ENCODE measurements at places on chromosomes 2 and 18.

GRCh38 chr2:231856959-231857358 is 69.2 kb downstream of the NPPC start:
- DNase-seq = no peak

DNA sequence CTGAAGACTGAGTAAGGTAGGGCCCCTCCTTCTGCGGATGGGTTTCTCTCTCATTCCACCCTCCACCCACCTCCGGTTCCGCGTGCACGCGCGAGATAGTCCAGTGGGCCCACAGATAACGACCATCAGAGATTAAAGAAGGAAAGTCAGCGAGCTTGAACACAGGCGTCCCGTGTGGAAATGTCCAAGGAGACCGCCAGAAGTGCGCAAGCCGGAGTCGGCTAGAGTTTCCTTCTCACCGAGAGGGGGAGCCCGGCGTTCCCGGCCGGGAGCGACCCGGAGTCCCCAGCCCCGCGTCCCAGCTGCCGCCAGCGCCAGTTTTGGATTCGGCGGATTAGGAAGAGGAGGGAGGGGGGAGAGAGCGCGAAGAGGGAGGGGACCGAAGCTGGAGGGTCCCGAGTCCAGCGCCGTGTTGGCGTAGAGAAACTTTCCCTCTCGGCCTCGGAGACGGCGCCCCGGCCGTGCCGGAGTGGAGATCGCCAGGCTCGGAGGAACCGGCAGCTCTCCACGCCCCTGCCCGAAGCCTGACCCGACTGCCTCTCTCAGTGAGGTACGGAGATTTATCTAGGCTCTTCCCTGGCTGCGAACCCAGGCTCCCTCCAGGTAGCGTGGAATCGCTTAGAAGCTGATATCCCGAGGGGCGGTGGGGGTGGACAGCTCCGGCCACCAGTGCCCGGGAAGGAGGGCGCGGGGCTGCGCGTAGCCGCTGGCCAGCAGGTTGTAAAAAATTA is at the start of gene GULP1:
Gene GULP1 (plus strand): TSS at position 258 of the 731 bp plus-strand sequence. CDS start 185,829 bp downstream, outside the sequence.
- peak; percentile 50 for DNase-seq

- no peak for DNase-seq
Measured at GRCh38 chr2:37267685-37268084, 36.2 kb downstream of the NDUFAF7 start.

DNA sequence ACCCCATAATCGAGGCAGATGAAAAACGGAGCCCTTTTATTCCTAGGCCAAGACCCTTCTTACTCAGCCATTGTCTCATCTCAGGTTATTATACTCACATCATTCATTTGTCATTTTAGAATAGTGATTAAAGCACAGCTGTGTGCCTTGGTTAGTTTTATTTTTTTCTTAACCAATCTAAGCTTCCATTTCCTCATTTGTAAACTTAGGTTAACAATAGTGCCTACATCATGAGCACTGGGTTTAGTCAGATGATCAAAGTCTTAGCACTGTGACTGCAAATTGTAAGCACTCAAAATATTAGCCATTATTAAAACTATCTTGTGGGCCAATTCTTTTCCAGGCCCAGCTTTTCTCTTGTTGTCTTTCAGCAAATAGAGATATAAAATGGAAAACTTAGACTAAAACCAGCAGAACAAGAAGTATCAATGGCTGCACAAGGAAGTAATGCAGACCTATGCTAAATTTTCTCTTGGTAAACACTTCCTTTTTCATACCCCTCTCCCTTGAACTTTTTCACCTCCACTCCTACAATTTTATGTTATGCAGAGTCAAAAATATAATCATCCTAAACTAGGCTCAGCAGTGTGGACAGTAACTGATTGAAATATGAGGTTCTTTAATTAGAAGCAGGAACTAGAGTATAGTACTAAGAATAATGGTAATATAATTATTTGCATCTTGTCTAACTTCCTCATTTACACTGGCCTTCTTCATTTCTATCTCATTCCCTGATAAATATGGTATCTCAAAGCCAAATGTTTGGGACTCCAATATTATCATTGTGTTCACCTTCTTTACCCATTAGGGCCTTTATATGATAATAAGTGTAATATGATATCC is 21.5 kb upstream of the GALNT3 start:
- no peak for DNase-seq

GRCh38 chr2:222242532-222242931 is 56.3 kb downstream of the PAX3 start:
- DNase-seq = no peak

DNA sequence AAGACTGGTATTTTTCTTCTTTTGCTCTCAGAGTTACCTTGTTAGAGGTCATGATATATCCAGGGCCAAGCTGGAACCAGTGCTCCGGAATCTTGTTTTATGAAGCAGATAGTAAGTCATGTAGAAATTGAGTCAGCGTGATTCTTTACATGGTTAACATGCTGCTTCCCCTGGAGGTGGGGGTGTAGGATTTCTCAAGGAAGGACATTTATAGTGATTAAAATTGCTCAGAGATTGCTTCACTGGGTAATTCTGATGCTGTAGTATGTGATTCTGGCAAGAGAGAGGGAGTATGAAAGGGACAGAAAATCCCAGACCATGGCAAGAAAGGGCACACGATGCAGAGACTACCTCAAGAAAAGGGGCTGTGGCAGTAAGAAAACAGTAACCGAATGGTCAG is 8.0 kb upstream of the MYL1 start:
- no peak for DNase-seq

- DNase-seq = no peak
Measured at GRCh38 chr2:98347298-98348065, 1.2 kb downstream of the CNGA3 start.

DNA sequence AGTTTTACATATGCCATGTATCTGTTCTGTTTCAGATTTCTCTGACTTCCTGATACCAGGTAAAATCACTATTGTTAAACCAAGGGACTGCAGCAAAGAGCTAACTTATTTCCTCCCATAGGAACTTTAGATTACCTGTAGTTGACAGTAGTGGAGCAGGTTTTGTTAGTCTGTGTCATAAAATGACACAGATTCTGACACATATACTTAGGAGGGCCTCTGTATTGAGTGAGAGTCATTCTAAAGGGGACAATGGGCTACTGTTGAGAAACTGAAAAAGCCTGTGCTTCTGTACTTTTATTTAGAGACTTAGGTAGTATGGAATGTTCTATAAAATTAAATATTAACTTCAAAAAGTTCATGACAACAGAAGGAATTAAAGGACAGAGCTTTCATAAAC is 48.2 kb downstream of the KCMF1 start:
- DNase-seq = no peak

DNA sequence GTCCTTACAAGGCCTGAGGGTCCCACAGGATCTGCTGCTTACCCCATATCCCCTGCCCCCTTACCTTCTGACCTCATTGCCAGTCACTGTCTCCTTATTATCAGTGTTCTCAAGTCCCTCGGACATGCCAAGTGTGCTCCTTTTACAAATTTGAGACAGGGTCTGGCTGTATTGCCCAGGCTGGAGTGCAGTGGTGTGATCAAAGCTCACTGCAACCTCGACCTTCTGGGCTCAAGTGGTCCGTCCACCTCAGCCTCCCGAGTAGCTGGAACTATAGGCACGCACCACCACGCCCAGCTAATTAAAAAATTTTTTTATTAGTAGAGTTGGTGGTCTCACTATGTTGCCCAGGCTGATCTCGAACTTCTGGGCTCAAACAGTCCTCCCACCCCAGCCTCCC is 141.0 kb downstream of the PHLPP1 start:
- DNase-seq = no peak

DNA sequence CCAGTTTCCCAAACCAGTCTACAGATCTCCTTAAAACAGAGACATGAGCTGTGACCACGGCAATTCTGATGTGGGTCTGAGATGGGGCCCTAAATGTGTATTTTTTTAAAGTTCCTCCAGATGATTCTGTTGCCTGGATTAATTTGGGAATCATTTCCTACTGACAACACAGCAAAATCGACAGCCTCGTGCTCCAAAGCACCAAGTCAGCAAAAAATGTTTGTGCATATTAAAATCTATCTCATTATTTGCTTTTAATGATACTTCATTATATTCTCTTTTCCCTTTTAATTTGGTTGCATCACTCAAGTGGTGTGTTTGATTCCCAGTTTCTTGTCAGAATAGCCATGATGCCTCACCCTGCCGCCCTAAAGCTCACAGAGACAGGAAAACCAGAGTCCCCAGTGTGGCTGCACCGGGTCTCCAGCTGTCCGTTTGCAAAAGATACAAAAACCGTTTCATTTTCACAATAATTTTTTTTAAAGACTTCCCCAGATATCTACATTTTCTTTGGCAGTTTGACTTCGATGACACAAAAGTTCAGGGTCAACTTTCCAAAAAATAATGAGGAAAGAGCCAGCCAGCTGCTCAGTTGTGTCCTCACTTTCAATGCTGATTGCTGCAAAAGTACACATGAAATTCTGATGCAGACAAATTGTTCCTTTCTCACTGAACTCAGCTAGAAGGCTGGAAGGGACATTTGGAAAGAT is 443.2 kb upstream of the ID2 start:
- DNase-seq = no peak

Measured in forelimb muscle (tissue), 1 donor.